ENCODE measurements at places on chromosomes 12 and 14.

DNA sequence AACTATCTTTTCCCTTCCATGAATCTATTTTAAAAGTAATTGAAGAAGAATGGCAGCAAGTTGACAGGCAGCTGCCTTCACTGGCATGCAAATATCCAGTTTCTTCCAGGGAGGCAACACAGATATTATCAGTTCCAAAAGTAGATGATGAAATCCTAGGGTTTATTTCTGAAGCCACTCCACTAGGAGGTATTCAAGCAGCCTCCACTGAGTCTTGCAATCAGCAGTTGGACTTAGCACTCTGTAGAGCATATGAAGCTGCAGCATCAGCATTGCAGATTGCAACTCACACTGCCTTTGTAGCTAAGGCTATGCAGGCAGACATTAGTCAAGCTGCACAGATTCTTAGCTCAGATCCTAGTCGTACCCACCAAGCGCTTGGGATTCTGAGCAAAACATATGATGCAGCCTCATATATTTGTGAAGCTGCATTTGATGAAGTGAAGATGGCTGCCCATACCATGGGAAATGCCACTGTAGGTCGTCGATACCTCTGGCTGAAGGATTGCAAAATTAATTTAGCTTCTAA, 18.4 kb downstream of the TMPO start:
- DNase-seq: no peak

DNA sequence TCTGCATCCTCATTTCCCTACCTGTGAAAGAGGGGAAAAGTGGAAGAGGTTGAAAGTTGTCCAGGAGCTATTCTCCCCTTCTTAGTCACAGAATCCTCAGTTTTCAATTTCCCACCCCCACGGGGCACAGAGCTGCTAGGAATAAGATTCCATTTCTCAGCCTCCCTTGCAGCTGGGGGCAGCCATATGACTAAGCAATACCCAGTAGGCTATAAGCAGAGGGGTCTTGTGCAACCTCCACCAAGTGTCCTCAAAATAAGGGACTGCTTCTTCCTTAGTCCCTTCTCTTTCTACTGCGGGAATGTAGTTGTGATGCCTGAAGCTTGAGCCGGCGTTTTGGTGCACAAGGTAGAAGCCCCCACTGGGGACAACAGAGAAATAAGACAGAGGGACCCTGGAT, 40.9 kb downstream of the VWF start:
- DNase-seq: no peak

DNA sequence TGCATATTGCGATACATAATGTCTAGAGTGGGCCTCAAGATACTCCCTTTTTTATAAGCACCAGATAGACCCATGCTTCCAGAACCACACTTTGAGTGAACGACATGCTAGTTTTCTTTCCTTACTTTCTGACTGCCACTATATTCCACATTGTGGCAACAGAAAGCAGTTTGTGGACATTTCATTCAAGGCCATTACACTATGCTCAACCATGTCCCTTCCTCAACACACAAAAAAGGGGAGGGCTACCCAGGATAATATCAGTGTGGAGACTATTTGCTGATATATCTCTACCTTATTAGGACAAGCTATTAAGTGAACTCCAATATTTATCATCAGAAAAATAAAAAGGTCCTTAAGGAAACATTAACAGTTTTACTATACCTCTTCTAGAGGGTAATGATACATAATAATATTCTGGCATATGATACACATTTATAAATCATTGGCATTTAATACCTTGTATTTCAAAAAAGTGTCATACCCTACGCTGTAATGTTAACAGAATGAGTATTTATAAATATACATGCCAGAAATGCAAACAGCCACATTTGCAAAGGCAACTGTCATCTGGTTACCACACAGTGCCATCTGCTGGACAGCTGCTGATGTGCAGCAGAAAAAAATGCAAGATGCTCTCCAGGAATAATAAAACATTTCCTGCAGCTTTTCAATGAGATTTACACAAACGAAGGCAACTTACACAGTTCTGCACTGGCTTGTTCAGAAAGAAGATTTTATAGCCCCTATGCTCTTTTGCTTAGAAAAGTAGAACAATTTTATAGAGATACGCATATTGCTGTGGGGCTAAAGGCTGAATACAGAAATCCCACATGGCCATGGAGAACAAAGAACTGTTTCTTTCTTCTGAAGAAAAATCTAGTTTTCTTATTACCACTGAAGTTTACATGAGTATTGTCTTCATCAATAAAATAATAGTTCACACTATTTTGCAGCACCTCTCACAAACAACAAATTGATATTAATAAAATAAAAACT, 182.2 kb upstream of the GRIP1 start:
- DNase-seq: peak; percentile 42

DNA sequence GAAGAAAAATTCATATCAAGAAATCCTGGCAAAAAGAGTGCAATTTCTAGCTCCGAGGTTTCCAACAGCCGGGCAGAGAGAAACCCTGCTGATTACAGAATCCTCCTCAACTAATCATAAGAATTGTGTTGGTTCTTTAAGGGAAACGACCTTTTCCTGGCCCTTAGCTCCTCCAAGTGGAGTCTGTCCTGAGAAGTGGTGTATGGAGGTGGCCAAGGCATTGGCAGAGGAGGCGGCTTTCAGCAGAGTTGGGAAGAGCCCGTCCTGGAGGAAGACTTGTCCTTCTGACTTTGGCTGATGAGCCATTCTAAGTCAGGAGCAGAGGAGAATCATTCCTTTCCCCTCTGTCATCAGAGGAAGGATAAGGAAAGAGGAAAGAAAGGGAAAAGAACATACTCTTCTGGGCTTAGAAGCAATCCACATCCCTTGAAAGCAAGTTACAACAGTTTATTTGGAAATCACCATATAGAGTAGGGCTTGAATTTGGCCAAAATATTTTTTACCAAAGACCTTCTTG, 46.5 kb upstream of the PTCSC3 start:
- no peak for DNase-seq

- DNase-seq: no peak
These were observed 80.9 kb downstream of the SLC41A2 start for GRCh38 chr12:104877103-104877705.

- no peak for DNase-seq
These were observed 37.1 kb downstream of the SLC8B1 start for GRCh38 chr12:113297621-113298471.

- no peak for DNase-seq
These were observed 23.4 kb upstream of the ZNF641 start for GRCh38 chr12:48374164-48374563.

DNA sequence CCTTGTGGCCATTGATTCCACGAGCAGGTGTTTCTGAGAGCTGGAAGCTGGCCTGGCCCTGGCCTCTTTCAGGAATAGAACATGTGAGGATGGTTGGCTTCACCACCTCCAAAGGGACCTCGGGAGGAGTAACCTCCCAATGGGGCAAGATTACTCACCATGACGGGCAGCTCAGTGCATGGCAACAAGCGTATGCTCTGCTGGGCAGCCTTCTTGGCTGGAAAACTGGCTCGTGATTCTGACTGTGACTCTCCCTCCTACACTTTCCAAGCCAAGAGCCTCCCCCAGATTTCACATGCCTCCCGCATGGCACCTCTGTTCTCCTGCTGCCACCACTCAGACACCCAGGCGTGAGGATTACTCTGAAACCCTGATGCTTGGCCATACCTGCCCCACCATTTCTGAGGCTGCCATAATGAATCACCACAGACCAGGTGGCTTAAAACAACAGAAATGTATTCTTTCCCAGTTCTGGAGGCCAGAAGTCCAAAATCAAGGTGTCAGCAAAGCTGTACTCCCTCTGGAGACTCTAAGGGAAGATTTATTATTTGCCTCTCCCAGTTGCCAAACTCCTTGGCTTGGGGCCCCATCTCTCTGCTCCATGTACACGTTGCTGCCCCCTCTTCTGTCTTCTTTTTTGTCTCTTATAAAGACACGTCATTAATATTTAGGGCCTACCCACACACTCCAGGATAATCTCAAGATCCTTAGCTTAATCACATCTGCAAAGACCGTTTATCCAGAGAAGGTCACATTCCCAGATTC, 215.9 kb downstream of the CHST11 start:
- no peak for DNase-seq

- DNase-seq: no peak
These were observed 323.3 kb downstream of the CCER1 start for GRCh38 chr12:90631591-90632212.

DNA sequence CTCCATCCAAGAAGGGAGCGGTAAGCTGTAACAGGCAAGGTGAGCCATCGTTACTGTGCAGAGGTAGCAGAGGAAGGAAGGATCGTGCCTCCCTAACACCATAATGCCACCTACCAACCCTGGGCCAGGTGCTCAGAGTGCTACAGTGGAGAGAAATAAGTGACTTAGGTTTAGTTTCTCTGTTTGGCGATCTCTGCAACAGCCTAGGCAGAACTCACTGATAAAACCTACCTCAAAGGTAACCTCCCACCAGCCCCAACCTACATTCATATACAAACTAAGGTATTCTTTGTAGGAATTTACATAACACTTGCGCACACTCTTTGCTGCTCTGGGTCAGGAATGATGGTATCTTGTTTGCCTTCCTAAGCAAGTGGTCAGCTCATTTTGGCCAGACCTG, 93.4 kb upstream of the TMEM132D start:
- DNase-seq: no peak

- DNase-seq: no peak
These were observed 366.5 kb upstream of the CCDC196 start for GRCh38 chr14:66119606-66120231.

GRCh38 chr12:38782359-38782758, 123.0 kb downstream of the CPNE8 start:
- no peak for DNase-seq

DNA sequence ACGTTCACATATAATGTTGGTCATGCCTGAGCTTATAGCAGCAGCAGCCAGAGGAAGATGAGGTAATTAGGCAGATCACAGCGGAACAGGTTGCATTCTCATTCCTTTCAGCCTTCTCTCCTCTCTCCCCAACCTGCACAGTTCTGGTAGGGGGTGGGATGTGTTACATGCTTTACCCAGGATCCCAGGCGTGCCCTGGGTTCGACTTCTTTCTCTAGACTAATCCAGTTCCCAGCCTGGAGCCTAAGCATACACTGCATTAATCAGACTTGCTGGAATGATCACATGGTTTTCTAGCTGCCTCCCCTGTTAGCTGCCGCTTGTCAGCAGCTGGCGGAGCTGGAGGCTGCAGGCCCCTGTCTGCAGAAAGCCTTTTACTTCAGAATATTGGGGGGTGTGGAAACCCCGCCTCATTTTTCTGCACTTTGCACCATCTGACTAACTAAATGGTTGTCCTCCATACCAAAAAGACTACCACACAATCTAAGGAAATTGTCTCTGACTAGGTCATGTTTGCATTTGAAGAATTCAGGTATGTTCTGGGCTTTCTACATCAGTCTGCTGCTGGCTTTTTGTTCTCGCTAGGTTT, 46.0 kb upstream of the EVL start:
- DNase-seq: no peak

Measured in stimulated activated CD4-positive, alpha-beta T cell treated with anti-CD3 and anti-CD28 coated beads, Interleukin-1b, Interleukin-23, amount 100 ng/mL, for 1 hour (primary cell).